PC-3 (cell line): ENCODE measurements at places on chromosomes 16 and 17.

DNA sequence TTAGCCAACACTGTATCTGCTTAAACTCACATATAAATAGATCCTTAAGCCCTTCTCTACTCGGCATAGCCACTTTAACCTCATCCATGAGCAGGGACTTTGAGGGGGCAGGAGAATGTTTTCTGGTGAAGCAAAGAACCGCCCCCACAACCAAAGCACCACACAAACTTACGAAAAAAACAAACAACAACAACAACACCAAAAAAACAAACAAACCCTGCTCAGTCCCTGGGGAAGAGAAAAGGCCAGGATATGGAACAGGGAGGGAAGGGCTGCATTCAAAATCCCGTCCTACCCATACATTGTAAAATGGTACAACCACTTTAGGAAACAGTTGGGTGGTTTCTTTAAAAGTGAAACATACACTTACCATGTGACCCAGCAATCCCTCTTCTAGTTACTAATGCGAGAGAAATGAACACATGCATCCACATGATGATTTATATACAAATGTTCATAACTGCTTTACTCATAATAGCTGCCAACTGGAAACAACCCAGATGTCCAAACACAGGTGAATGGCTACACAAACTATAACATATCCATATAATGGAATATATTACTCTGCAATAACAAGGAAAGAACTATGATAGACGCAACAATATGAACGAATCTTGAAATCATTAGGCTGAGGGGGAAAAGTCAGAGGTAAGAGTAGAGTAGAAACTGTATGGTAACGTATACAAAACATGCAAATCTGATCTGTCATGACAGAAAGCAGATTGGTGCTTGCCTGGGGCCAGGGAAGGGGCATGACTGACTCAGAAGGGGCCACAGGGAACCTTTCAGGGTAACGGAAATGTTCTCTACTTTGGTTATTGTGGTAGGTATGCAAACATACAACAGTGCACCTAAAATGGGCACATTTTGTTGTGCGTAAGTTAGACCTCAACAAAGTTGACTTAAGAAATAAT, 37.7 kb upstream of the TOB1 start:
- DNase-seq = peak; percentile 80

GRCh38 chr17:61393904-61394629, 5.6 kb upstream of the TBX2 start:
- no peak for DNase-seq

- DNase-seq = peak; percentile 50
Measured at GRCh38 chr17:31198026-31198425, 99.0 kb downstream of the OMG start.

- peak; percentile 45 for DNase-seq
Measured at GRCh38 chr16:58027161-58027915, 1.8 kb downstream of the MMP15 start.

GRCh38 chr16:64159976-64160375, 961.9 kb downstream of the CDH11 start:
- peak; percentile 13 for DNase-seq

GRCh38 chr16:87308826-87309225, 8.4 kb downstream of the C16orf95 start:
- no peak for DNase-seq

DNA sequence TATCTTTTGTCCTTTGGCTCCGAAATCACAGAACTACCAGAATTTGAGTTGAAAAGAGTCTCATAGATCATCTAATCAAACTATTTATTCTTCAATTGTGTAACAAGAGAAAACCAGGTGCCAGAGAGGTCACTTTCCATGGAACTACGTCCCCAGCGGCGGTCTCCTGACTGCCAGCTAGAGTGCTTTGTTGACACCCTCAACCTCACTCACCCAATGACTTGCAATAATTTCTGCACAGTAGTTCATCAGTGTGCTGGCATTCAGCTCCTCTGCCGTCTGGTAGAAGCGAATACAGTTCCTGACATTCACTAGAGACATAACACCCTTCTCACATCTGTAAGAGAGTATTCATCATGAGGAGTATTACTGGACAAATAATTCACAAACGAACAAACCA, 54.2 kb downstream of the ANKFY1 start:
- DNase-seq = no peak

GRCh38 chr17:82155606-82156005, 57.0 kb downstream of the CCDC57 start:
- no peak for DNase-seq

DNA sequence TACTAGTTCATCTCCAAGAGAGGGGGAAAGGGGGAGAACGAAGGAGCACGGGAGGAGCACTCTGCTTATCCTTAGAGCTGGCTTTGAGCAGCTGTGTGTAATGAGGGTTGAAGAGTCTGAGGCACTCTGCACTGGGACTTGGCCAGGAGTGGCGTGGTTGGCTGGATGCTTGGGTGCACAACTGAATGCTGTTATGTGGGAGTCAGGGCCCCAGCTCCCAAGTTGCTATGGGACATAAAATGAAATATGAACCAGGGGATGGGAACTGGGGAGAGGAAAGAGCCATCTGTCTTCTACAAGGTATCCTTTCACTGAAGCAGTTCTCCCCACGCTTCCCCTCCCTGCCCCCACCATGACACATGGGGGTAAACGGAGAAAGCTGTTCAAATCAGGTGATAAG, 105.9 kb upstream of the ANKFN1 start:
- no peak for DNase-seq

DNA sequence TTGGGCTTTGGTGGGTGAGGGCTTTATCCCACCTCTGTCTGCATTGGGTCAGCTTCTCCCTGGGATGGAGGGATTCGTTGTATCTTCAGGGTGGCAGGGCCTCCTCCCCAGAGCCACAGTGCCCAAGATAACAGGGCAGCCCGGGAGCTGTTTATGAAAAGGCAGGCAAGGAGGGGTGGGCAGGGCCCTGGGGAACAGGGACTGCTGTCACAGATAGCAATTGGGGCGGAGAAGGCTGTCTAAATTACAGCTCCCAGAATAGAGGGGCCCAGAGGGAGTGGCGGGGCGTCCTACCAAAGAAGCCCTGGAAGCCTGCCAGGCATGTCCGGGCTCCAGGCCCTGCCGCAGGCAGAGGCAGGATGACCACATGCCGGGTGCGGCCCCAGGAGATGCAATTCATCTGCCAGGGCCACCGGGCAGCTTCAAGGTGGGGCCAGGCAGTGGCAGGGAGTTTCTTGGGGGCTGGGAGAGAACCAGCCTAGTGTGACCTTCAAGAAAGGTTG, 18.8 kb upstream of the PHOSPHO1 start:
- DNase-seq = peak; percentile 32

GRCh38 chr16:58200004-58200797, 2.3 kb upstream of the CSNK2A2 start:
- DNase-seq = no peak

GRCh38 chr17:34990921-34991365, 10.6 kb downstream of the LIG3 start:
- DNase-seq = no peak

GRCh38 chr17:9974448-9975381, 69.6 kb upstream of the RCVRN start:
- DNase-seq = no peak

- peak; percentile 85 for DNase-seq
Measured at GRCh38 chr16:68520649-68521086, 18.4 kb upstream of the ZFP90 start.

GRCh38 chr16:87314990-87315420, 2.2 kb downstream of the C16orf95 start:
- no peak for DNase-seq

DNA sequence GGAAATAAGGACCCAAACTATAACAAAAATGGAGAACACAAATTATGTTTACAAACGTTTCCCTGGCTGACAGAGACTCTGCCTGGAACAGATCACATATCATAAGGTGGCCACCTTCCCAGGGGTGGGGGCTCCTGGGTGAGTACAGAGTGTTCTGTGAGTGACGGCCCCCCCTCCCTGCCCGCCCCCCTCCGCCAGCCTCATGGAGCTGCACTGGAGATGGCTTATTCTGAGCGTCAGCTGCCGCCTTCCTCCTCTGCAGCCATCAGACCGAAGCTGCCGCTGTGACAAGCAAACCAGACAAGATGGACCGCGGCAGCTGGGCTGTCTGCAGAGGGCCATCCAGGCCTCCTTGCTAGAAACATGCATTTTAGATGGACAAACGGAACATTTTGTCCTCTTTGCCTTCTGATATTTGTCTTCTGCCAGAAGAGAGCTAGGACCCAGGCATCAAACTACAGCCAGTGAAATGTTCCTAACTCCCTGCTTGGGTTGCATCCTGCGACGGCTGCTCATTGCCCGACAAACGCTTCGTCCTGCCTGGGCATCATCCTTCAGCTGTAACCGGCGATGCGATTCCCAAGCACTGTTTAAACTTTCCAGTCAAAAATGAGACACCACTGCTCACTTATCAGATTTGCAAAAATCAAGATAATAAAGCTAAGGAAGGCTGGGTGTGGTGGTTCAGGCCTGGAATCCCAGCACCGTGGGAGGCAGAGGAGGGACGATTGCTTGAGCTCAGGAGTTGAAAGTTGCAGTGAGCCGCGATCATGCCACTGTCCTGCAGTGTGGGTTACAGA, 15.3 kb upstream of the RPTOR start:
- DNase-seq = no peak

GRCh38 chr16:30998852-30999761, 11.3 kb downstream of the STX1B start:
- DNase-seq = no peak

DNA sequence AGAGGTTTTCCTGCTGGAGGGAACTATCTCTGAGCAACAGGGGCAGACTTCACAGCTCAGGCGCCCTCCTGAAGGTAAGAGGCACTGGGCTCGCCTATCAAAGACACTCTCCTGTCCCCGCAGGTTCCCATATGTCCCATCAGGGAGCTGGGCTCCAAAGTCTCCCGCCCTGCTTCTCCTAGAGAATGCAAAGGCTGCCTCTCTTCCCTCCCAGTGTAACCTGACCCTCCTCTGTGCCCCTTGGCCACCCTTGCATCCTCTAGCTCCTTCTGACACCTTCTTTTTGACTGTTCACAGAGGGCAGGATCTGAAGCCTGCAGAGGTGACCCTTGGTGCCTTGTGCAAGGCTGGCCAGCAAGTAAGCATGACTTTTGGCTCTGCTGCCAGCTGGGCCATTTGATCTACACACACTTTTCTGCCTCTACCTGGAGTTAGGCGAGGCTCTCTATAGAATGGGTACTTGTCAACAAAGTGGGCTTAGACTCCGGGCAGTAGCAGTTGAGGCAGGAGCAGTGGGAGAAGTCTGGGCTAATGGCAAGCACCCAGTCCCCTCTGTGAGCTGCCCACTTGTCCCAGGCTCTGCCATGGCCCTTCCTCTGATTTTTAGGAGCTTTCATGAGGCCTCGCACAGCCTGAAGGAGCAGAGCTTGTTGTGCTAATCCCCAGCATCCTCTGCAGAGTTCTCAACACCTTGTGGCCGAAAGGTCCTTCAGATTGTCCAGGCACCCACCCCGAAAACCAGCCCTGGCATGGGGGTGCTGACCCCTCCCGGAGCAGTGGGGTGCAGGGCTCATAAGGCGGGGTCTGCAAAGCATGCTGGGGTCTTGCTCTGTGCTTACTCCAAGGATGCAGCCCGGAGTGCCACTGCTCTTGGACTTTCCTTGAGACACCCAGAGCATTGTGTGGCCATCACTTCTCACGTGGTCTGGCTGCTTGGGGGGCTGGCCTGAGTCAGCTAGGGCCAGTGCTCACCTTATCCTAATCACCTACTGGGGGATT, 122.9 kb downstream of the METRNL start:
- DNase-seq = no peak

GRCh38 chr17:18356624-18357023, 6.7 kb downstream of the SHMT1 start:
- no peak for DNase-seq

DNA sequence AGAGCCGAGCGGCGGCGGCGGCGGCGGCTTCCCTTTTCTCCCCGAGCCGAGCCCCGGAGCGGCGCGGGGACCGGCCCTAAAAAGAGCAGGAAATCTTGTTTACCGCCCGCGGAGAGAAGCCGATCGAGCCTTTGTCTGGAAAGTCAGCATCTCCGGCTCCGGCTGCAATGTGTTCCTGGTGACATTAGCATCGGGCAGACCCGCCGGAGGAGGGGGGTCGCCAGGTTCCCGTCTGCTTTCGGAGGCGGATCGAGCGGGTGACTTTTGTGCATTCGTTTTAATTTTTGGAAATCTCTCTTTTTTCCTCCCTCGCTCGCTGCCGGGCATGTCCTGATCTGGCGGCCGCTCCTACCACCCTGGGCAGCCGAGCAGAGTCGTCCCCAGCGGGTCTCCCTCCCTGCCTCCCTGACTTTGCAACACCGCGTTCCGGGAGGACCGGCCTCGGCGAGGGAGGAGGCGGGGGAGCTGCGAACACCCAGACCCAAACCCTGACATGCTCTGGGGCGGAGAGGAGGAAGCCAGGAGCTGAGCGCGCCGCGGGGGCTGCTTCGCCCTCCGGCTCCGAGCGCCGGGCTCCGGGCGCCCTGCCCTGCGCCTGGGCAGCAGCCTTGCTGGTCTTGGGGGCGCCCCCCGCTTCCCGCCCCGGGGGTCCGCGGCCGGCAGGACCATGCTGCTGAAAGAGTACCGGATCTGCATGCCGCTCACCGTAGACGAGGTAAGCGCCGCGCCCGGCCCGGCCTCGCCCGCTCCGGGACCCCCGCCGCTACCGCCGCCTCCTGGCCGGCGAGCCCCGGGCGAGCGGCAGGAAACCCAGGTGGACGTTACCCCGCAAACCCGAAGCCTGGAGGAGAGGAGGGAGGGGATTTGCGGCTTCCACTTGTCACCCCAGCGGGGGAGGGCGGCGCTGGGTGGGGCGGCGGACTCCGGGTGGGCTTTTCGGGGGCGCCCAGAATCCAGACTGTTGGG, 690 bp downstream of the PITPNC1 start:
- peak; percentile 52 for DNase-seq

GRCh38 chr16:19680881-19681340, 37.1 kb downstream of the KNOP1 start:
- peak; percentile 46 for DNase-seq

- no peak for DNase-seq
Measured at GRCh38 chr17:81115749-81116464, 49.4 kb upstream of the PVALEF start.

DNA sequence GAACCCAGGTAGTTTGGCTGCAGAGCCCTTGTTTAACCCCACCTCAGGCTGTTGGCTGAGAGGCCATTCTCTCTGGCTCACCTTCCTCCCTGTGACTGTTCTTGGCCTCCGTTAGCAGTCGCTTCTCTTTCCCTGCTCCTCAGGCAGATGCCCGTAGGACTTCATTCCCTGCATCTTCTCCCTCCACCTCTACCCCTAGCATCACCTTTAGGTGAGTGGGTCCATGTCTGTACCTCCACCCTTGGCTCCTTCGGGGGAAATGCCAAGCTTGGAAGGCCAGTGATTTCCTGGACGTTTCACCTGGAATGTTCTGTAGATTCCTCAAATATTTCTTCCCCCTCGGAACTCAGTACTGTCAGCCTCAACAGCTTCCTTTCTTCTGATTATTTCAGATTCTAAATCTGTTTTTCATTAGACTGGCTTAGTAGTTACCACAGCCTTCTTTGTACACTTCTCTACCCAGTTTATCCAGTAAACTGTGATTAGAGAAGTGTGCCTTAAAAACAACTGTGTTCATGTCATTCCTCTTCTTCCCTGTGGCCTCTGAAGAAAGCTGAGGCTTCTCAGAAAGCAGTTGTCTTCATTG, 227.9 kb downstream of the MSI2 start:
- no peak for DNase-seq

- no peak for DNase-seq
Measured at GRCh38 chr17:63458478-63458877, 12.4 kb upstream of the CYB561 start.
